Activated CD8-positive, alpha-beta memory T cell treated with anti-CD3 and anti-CD28 coated beads, Interleukin-2, amount 10 ng/mL, durations not matched to agents 7 days and 5 days (primary cell): ENCODE measurements at places on chromosomes 1 and 21.

- peaks cover 92% of the 10 kb centered on the region for H3K27me3 ChIP-seq
- H3K36me3 ChIP-seq: no peaks in the 10 kb centered on the region
- no peak overlapping the region for H3K4me3 ChIP-seq
- H3K4me1 ChIP-seq: peaks cover 3% of the 10 kb centered on the region
These were observed 8.8 kb downstream of the BARHL2 start for GRCh38 chr1:90708236-90708786.

GRCh38 chr1:5427026-5427613 lies 565.1 kb downstream of the NPHP4 start:
- peaks cover 31% of the 10 kb centered on the region for H3K27me3 ChIP-seq
- no peak for DNase-seq
- no peaks in the 10 kb centered on the region for H3K36me3 ChIP-seq
- H3K4me1 ChIP-seq: peaks cover 7% of the 10 kb centered on the region
- H3K27ac ChIP-seq: no peak overlapping the region
- H3K4me3 ChIP-seq: no peak overlapping the region

DNA sequence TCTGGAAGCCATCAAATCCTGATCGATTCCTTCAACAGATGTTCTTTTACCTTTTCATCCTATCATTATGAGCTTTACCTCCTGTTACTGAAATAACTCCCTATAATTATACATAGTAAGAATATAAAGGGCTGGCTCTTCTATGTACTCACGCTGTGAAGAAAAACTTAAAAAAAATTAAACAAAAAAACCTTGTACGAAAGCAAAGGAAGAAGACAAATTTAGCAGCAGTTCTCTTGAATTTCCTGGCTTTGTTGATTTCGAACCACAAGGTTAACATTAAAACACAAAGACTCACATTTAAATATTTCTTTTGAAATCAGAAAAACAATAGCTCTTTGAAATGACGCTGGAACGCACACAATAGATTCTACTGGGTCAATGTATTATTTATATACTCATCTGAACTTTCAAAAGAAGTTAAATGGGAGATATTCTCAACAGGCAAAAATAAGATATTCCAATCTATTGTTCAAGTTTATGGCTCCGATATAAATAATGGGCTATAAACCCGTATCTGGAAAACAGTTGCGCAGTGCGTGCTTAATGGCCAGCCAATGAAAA lies 13.6 kb upstream of the SPEN start:
- peaks cover 4% of the 10 kb centered on the region for H3K36me3 ChIP-seq
- peaks cover 41% of the 10 kb centered on the region for H3K4me1 ChIP-seq
- H3K4me3 ChIP-seq: peak overlapping the region; percentile 84

GRCh38 chr1:60281360-60281932 lies 207.9 kb upstream of the C1orf87 start:
- no peak overlapping the region for H3K27ac ChIP-seq
- H3K4me3 ChIP-seq: no peak overlapping the region
- H3K27me3 ChIP-seq: no peaks in the 10 kb centered on the region
- DNase-seq: peak; percentile 46
- H3K36me3 ChIP-seq: no peaks in the 10 kb centered on the region
